ENCODE measurements at places on chromosomes 3 and 15. TPM values are rescaled to one million over a fixed set of nuclear protein-coding genes. Genes with fewer than 3 reads are reported as not detected.
A peak's percentile ranks its signal among the peaks of the same experiment; 100 is the strongest.

The ARGFX gene
- total RNA-seq, result not detected

DNA sequence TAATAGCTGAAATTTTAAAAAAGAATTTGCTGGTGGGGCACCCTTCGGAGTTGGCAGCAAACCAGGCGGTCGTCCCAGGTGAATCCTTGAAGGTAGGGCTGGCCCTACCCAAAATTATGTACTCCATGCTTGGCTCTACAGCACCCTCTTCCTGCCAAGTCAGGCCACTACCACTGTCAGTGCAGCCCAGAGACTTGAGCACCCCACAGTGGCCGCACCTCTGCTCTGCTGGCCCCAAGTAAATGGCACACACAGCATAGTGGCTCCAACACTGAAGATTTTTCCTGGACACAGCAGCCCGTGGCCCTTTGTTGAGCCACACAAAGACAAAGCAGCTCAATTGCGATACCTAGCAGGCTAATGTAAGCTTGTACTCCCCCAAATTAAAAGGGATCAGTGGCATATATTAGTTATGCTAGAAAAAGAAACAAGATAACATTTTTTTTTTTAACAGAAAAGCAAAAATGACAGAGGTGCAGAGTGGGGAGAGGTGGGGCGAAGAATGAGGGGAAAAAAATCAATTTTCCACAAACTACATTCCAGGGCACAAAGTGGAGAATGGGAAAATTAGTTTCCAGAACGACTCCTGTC, 250.5 kb downstream of the UACA start:
- DNase-seq, result no peak

DNA sequence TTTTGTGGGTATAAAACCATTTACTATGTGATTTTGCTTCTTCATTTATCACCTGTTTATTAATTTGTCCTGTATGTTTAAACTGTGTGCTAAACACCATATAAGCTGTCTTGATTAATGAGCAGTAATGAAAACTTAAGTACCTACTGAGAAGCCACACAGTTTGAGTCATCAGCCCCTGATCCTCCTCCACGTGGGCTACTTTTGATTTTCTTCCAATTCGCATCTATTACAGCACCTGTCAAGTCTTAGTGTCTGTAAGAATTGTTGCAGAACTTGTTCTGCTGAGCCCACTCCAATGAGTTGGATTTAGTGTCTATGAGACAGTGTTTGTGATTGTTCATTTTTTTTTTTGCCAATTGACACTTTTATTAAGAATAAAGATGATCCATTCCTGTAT, 16.8 kb downstream of the EPHA6 start:
- DNase-seq, result no peak

DNA sequence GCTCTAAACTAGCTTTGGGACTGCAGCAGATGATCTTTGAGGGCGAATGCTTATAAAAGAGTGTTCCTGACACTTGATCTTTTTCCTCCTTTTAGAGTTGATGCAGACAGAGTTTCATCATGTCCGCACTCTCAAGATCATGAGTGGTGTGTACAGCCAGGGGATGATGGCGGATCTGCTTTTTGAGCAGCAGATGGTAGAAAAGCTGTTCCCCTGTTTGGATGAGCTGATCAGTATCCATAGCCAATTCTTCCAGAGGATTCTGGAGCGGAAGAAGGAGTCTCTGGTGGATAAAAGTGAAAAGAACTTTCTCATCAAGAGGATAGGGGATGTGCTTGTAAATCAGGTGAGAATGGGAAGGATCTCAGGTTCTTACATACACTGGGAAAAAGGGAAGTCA, 75.7 kb downstream of the KLHL25 start:
- DNase-seq, result no peak

DNA sequence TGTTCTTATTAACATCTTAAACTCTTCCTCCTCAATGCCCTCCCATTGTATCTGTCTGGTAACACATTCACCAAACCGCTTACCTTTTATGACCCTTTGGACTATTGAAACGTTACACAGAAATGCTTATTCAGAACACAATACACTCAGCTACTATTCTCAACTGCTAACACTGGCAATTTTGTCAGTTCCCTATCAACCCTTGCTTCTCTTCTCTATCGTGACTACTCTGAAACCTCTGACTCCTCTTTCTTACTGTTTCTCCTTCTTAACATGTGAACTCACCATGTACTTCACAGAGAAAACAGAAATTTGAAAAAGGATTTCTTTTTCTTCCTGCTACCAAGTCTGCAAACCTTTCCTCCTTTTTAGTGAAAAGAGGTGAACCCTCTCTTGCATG, 232.9 kb upstream of the GPR149 start:
- no peak for DNase-seq

- peak; percentile 34 for DNase-seq
These were observed 217.7 kb upstream of the CGNL1 start for GRCh38 chr15:57158589-57158988.

DNA sequence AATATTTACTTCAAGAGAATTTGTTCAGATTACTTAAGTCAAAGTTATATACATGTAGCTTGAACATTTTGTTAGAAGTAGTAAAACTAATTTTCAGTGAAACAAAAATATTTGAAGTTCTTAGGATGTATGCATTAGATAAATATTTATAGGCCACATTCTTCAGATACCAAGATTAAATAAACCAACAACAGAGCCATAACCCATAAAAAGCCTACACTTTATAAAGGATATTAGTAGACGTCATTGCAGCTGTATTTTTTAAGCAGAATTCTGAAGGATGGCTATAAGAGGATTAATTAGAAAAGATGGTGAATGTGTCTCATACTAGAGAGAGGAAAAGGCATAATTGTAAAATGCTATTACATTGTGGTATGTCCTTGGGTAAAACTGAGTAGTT, 449.7 kb upstream of the ALCAM start:
- DNase-seq, result no peak

All from cerebellum (tissue), 4 donors.